ENCODE measurements at places on chromosomes 4 and X.

GRCh38 chrX:120228187-120228908, 22.3 kb upstream of the ZBTB33 start:
- DNase-seq = no peak

DNA sequence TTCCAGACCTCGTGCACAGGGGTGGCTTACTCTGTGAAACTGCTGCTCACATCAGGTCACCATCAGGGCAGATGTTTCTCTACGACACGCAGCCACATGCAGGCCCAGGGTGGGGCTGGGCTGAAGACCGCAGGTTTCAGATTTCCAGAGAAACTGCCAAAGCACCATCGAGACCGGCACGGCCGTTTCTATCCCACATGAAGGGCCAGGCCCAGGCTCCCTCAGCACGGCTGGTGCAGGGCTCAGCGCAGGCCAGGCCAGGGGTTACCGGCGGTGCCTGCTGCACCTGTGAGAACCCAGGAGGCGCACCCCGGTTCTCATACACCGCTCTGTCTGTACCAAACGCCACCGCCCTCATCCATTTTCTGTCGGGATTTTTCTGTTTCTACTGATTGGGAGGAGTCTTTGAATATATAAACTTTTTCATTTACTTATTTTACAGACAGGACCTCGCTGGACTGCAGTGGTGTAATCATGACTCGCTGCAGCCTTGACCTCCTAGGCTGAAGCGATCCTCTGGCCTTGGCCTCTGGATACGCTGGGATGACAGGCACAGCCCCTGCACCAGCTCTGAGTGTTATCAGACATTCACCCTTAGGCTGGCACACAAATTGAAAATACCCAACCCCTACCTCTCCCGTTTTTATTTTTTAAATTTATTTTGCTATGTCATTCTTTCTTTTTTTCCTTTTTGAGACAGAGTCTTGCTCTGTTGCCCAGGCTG, 17.1 kb downstream of the CTBP1 start:
- DNase-seq = no peak

DNA sequence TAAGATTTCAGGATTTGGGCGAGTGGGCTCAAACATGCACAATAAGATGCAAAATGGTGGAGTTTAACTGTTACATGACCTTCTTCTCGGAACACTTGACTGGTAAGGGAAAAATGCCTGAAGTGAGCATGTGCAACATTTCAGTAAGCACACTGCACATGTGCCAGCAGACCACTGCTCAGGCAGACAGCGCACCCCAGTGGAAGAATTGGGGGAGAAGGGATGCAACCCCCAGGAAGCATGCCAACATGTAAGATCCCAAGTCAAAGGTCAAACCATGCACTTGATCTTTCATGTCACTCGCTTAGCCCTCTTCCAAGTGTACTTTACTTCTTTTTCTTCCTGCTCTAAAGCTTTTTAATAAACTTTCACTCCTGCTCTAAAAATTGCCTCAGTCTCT, 256.3 kb downstream of the CENPC start:
- no peak for DNase-seq

- no peak for DNase-seq
These were observed 1.4 kb upstream of the SLC34A2 start for GRCh38 chr4:25654031-25654970.

DNA sequence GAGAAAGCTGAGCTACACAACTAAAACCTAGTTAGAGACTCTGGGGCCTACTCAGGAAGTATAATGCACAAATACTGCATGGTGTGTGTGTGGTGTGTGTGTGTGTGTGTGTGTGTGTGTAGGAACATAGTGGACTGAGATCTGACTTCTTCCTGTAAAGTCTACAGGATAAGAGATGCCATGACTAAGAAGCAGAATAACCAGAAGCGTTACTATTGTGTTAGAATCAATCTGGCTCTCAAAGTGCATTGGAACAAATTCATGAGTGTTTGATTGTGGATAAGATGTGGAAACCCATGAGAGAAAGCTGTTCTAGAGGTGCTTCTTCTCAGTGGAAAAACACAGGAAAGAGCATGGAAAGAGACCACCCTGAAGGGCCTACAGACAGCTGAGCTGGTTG, 302.1 kb downstream of the INPP4B start:
- no peak for DNase-seq

- peak; percentile 71 for DNase-seq
These were observed 18.9 kb downstream of the RPS4X start for GRCh38 chrX:72258174-72258573.

- DNase-seq = peak; percentile 18
These were observed 69.2 kb upstream of the GRID2 start for GRCh38 chr4:92234393-92235176.

All from hepatic stellate cell (primary cell).